A549 treated with Mapracorat at 1 μM for 4 hours (cell line): ENCODE measurements at places on chromosomes 4 and X. TPM values are rescaled to one million over a fixed set of nuclear protein-coding genes. Genes with fewer than 3 reads are reported as not detected.

The CTSO gene
- 0.76 to 1.1 TPM (median 1.0 TPM) in 5 replicates for total RNA-seq

The IL13RA1 gene
- total RNA-seq = 48.2 to 59.7 TPM (median 57.8 TPM) in 5 replicates

The PPP2R2C gene
- 25.5 to 36.4 TPM (median 35.9 TPM) in 5 replicates for total RNA-seq

The C4orf50 gene
- not detected in 5 replicates for total RNA-seq

The LUZP4 gene
- not detected in 5 replicates for total RNA-seq

The CXorf49 gene
- not detected in 5 replicates for total RNA-seq

The TRMT10A gene
- total RNA-seq = 2.9 to 5.2 TPM (median 3.7 TPM) in 5 replicates

The CCDC149 gene
- total RNA-seq = 1.3 to 1.7 TPM (median 1.6 TPM) in 5 replicates

The NSDHL gene
- 40.7 to 44.6 TPM (median 42.8 TPM) in 5 replicates for total RNA-seq

The TMPRSS11A gene
- total RNA-seq = not detected in 5 replicates

The HTR2C gene
- total RNA-seq = not detected in 5 replicates

The SCRG1 gene
- not detected in 5 replicates for total RNA-seq

The SMAD1 gene
- total RNA-seq = 7.6 to 9.5 TPM (median 8.6 TPM) in 5 replicates

The HAND2 gene
- total RNA-seq = 0.41 to 0.65 TPM (median 0.63 TPM) in 5 replicates

The RAB41 gene
- not detected in 5 replicates for total RNA-seq

The SH3D19 gene
- total RNA-seq = 20.1 to 25.8 TPM (median 22.3 TPM) in 5 replicates

The ARMCX1 gene
- total RNA-seq = 0.18 to 0.58 TPM (median 0.34 TPM) in 5 replicates

The CLDN34 gene
- not detected in 5 replicates for total RNA-seq

The MCF2 gene
- total RNA-seq = 0.05 to 0.07 TPM (median 0.07 TPM) in 3 of 5 replicates, not detected in the others
